ENCODE measurements at places on chromosomes 3 and 15.

GRCh38 chr3:105984837-105985236, 116.0 kb upstream of the CBLB start:
- no peak for DNase-seq

DNA sequence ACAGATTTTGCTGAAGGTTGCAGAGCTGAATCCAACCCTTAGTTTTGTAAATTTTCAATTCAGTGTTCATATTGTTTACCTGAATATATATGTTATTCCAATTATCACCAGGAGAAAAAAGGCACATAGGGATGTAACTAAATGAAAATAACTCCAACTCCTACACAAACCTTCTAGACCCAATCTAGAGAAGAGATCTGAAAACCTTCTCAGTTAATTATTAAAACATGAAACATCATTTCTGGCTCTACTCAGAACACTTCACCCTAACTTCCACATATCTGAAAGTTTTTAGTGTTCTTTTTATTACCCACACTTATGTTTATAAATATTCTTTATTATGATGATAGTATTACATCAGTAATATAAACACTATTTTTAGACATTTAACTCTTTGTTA, 76.6 kb downstream of the LRRFIP2 start:
- DNase-seq = no peak

DNA sequence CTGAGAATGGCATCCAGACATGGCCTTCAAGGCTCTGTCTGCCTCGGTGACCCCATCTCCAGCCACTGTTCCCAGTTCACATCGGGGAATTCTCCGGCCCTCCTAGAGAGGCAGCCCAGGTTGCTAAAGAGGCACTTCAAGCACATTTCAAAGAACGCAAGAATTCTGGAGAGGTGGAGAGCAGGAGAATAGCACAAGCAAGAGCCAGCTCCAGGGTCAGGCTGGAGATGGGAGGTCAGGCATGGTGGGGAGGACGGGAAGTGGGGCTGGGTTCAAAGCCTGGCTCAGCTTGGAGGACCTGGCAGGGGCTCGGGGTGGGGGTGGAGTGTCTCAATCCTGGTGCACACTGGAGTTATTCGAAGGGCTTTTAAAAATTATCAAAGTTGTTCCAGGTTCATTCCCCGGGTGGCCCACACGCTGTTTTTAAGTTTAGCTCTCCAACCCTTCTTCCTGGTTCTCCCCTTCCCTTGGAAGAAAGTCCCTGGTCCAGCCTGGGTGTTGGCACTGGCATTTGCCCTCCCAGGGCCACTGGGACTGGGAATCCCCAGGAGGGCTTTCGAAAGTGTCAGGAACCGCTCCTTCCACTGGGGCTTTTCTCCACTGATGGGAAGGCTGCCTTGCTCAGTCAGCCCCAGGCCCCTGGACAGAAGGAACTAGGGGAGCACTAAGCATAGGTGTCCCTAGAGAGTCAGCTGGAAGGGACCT, 35.8 kb downstream of the ZNF710 start:
- DNase-seq = no peak

GRCh38 chr15:77130315-77130930, 59.5 kb upstream of the TSPAN3 start:
- DNase-seq = no peak

DNA sequence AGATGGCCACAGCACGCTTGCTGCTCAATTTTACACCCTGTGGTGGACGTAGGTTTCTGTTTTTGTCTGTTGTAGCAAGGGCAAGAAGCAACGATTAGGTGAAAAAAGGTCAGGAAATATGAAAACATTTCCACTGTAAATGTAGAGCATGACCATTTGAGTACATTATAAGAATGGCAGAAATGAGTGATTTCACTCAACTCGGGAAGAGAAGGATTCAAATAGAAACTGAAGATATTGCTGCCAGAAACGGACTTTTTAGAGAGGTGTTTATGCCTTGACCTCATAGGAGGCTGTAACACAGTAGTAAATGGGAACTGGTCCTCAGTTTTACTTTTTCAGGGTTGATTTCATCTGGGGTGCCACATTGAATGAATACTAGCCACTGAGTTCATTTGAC, 33.1 kb upstream of the GASK1A start:
- DNase-seq = no peak

GRCh38 chr3:108461661-108462111, 48.7 kb downstream of the MYH15 start:
- DNase-seq = no peak

DNA sequence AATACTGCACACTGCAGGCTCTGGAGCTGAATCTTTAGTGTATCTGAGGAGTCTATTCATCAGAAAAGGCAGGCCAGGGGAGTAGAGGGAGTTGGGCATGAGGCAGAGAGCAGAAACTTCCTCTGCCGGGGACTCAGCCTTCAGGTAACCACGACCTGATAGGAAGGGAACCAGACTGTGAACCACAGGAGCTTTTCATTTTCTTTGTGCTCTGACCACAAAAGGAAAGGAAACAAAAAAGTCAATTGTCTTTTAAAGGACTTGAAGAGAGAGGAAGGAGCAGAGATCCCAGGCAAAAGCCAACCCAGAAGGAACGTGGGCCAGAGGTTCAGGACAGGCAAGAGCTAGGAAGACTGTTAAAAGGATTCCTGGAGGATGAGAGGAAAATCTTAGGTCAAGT, 573.3 kb downstream of the EPHB1 start:
- DNase-seq = no peak

DNA sequence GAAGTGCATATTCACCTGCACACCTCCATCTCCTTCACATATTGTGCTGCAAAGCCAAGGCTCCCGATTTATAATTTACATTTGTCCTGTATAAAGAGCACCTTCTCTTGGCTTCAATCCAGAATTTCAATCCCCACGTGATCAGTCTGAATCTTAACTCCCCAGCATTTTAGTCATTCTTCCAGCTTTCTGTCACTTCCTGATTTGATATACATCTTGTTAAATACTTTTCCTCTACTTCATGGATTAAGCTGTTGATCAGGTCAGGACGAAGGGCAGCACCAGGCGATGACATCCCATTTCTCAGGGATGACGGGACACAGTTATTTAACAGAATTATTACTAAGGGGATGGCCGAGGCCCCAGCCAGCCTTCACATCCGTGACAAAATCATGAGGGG, 212.5 kb downstream of the EPHB1 start:
- DNase-seq = no peak

DNA sequence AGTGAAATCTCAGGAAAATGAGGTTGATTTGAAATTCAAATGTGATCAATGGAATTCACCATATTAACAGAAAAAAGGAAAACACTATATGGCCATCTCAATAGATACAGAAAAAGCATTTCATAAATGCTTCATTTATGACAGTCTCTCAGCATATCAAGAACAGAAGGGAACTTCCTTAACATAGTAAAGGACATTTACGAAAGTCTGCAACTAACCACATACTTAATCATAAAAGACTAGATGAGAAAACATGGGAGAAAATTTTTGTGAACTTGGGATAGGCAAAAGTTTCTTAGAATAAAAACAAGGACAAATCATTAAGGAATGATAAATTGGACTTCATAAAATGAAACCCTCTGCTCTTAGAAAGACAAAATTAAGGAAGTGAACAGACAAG, 24.7 kb upstream of the TIPARP start:
- DNase-seq = no peak
